ENCODE measurements at places on chromosomes 2 and 18.

GRCh38 chr2:176653479-176654443, 384.5 kb downstream of the MTX2 start:
- no peak for DNase-seq

DNA sequence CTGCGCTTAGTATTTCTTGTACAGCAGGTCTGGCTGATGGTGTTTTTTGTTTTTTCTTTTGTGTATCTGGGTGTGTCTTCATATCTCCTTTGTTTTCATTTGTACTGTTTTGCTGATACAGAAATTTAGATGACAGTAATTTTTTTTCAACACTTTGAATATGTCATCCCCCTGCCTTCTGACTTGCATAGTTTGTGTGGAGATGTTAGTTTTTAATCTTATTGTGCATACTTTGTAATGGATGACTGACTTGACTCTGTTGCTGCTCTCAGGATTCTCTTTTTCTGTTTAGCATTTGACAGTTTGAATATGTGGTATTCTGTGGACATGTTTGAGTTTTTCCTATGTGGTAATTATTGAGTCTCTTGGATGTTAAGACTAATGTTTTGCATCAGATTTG, 161.3 kb downstream of the ZNF407 start:
- no peak for DNase-seq

- no peak for DNase-seq
These were observed 233.5 kb upstream of the ATP5MC3 start for GRCh38 chr2:175414882-175415487.

- no peak for DNase-seq
These were observed 157.7 kb downstream of the HNMT start for GRCh38 chr2:138121666-138122661.

DNA sequence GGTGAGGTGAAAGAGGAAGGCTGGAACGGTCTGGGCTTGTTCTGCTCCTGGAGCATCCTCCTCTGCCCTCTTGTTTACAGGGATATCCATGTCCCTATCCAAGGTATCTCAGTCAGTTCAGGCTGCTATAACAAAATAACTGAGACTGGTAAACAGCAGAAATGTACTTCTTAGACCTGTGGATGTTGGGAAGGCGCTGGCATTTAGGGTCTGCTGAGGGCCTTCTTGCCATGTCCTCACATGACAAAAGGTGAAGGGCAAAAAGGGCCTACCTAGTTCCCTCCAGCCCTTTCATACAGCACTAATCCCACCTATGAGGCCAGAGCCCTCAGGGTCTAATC, 65.6 kb downstream of the INPP4A start:
- DNase-seq, result no peak

GRCh38 chr2:168926621-168927386, 25.7 kb downstream of the G6PC2 start:
- DNase-seq, result no peak

GRCh38 chr2:19187323-19188020, 171.0 kb downstream of the OSR1 start:
- no peak for DNase-seq

DNA sequence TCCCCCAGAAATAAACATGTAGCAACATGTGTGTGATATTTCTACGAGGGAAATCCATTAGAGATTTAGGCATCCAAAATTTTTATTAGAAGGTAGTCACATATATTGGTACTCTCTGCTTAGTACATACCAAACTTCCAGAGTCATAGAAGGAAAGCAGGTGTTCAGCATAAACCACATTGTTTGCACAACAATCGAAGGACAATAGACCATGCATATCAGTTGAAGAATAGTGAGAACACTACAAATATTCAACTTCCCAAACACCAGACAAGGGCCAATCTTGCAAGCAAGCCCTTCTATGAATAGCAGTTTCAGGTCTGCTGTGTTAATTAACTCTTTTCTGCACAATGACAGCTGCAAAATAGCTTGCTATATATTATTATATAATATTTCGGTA, 702.2 kb downstream of the ERBB4 start:
- DNase-seq, result no peak

DNA sequence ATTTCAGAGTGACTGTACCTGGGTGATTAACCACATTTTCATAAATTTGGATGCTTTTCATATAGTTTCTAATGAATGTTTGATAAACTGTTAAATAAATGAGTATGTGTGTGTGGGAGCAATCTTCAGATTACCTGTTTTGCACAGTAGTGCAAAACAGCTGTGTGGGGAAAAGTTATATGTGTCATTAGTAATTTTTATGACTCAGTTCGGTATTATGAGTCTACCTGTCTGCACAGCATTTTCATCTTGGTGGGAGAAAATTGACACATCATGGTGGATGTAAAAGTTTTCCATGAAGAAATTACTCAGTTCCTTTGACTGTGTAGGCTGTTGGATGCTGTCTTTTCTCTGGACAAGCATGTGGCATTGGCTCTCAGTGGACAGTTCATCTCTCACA, 43.8 kb downstream of the LTBP1 start:
- DNase-seq, result no peak

DNA sequence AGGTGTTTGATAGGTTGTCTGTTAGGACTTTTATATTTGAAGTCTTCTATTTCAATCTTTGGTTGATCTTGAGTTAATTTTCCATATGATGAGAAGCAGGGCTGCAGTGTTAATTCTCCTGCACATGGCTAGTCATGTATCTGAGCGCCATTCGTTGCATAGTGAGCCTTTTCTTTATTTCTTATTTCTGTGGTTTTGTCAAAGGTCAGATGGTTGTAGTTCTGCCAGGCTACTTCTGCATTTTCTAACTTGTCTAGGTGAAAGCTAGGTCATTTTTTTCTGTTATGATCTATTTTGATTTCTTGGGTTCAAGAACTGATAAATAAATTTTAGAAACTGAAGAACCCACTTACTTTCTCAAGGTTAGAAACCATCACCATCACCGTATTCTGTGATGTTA, 56.7 kb downstream of the CCDC74A start:
- DNase-seq, result no peak

DNA sequence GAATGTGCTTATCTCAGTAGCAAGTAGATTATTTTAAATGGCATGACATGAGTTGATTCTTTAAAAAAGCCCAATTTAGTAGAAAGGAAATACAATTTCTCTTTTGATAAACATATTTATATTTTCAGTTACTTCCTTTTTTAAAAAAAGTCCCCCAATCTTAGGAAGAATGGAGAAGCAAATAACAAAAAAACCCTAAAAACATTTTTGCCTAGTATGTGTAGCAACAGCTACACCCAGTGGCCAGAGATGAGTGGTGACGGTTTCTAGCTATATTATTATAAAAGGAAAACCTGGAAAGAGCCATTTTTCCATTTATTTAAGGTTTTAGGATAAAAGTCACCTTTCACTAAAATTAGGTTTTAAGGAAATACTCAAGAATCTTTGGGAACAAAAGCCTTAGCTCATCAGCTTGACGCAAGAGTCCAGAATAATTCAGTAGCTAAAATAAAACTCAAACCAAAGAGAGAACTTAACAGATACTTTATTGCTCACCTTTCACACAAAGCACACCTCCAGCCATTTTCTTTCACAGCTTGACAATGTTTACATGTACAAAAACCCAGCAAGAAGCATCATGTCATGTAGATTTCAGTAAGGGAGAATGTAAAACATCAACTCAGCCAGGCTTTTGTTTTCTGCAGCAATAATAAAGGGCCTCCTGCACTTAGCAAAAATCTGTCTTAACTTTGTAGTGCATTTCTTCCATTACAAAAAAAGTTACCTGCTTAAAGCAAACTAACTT, 15.7 kb downstream of the FAM98A start:
- DNase-seq, result no peak

DNA sequence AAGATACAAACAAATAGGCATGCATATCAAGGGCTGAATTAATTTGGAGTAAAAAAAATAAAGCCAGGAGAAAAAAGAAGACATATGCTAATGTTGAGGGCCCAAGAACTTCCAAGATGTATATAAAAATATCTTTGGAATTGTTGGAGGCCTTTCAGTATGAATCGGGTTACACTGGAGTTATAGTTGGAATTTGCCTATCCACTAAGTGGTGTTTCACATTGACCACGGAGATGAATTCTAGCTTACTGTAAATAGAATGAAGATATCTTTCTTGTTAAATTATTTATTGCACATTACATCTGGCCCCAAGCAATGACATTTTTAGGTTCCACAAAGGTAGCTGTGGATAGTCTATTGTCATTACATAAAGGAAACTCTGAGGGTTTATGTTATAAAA, 38.5 kb upstream of the TRIB2 start:
- DNase-seq, result no peak

DNA sequence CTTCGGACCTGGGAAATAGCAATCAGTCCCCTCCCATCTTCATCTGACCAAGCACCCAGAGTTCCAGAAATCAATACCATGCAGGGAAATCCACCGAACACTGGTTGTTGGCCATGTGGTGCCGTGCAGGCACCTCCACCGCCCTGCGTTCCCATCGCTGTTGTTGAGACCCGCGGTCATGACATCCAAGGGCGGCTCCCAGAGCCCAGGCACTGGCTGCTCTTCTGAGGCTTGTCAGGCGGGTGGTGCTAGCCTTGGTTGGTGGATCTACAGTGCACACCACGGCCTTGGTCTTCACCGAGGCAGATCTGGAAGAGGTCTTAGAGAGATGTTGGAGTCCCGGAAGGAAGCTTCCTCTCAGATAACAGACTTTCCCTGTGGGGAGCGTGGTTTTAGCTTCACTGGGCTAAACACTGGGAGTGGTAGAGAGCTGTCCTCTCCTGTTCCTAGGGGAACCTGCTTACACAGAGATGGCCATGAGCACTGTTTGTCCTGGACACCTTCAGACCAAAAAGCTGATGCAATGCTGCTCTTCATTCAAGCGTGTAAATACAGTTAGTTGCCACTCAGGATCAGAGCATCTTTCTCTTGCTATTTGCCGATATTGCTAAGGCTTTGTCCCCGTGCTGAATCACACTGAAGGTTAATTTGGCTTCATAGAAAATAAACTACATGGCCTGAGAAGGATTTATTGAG, 58.3 kb downstream of the SMIM21 start:
- no peak for DNase-seq

DNA sequence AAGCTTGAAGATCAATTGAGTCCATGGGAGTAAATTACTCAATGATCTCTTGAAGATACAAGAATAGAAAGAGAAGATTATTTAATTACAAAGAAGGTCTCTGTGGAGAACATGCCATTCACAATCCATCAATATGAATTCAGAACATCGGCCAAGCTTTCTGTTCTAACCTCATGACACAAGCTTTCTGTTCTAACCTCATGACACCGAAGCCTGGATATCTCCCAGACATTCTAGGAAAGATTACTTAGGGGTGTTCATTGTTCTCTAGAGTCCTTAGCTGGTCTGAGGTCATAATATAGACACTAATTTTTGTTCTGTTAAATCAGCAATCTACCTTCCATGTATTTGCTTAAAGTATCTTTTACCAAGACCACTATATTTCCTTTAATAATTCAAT, 95.5 kb downstream of the RDH14 start:
- DNase-seq, result no peak

DNA sequence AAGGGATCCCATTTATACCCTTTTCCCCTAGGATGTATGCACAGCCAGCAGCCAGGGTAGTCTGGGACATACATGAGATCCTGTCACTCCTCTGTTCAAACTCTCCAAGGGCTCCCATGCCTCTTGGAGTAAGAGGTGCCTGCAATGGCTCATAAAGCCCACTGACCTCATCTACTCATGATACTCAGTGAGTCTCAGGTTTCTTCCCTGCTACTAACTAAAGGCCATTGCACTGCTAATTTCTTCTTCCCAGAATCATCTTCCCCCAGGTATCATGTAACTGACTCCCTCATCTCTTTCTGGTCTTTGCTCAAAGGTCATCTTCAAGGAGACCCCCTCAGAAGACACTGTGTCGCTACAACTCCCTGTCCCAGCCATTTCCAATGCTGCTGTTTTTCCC, 68.2 kb downstream of the CCBE1 start:
- DNase-seq, result no peak

DNA sequence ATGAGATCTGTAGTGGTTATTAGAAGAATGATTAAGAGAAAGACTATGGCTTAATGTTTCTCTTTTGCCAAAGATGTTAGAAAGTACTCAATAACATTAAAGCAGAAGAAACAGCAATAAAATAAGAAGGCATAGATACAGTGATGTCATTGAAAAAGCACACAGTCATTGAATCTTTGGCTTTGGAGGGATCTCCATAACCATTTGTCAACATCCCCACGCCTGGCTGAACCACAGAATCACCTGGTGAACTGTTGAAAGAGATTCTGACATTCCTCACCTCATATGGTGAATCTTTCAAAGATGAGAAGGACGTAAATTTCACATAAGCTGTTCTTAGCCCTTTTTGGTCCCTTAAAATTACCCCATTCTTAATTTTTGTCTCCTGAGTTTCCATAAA, 324.6 kb upstream of the NRP2 start:
- DNase-seq, result no peak

DNA sequence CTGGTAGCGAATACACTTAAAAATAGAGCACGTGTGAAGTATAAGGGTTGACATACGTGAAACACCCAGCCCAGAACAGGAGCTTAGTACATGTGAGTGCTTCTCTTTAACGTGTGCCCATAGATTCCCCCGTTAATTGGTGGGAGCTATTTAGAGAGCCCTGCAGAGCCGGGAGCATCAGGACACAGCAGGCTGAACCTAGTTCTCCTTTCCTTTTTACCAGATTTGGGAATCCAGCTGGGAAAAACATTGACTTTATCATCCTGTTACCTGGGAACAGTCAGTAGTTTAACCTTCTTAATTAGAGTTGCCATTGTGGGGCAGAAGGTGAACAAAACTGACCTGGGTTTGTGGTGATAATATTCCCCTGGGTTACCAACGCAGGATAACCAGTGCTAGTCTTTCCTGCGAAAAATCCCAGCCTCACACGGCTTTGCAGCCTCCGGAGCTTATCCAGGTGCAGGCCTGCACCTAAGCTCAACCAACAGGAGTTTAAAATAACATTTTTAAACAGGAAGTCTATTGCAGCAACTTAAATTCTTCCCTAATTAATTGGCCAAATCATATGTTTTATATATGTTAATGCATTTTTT, 78.1 kb upstream of the SPTBN1 start:
- DNase-seq, result no peak

- no peak for DNase-seq
These were observed 122.8 kb upstream of the COL5A2 start for GRCh38 chr2:189302274-189302948.

DNA sequence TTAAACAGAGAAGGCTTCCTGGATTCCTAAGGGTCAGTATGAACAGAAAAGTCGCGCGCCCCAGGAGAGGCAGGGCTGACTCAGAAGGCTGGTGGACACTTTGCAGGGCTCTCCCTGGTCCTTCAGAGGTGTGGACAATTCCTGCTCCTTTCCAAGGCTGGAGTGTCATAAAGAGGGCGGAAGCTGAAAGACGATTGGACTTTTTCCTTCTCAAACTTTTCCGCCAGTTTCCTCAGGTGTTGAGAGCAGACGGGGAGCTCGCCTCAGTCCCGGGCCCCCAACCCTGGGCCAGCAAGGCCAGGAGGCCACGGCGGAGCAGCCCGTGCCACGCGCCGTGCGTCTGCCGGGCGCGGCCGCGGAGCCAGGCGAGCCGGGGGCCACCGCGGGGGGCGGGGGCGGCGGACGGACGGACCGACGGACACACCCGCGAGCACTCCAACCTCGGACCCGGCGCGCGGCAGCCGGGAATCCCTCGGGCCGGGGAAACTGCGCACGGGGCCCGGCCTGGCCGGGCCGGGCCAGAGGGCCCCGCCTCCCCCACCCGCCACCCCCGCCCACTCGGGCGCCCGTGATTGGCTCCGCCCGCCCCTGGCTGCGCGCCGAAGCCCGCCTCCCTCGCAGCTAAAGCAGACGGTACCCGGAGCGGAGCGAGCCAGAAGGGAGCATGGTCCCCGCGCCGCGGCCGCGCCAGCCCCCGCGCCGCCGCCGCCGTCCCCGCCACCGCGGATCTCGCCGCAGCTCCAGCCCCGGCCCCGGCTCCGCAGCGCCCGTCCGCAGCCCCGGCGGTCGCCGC, at the start of gene KLHL29:
TSS of gene KLHL29 (plus strand) at position 629 of the 793 bp plus-strand sequence. CDS start 177,018 bp downstream, outside the sequence.
- no peak for DNase-seq

GRCh38 chr18:57908092-57908491, 105.0 kb upstream of the ATP8B1 start:
- no peak for DNase-seq
